ENCODE measurements at places on chromosomes 6 and 20.

- DNase-seq: no peak
Measured at GRCh38 chr6:4388675-4389074, 253.3 kb upstream of the ECI2 start.

DNA sequence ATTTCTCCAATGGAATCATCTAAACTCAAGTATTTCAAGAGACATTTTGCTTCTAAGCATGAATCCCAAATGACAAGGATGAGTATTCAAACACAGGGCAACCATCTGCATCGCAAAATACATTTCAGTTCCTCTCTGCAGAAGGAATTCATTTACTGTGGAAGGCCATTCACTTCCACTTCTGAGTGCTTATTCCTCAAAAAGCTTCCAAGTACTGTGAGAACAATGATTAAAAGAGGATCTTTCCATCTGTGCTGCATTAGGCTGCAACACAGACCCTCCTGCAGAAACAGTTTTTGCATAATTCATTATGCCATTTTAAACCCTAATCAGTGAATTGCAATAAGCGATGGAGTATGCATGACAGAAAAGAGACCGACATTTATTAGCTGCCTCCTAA is 52.5 kb downstream of the ARHGAP18 start:
- DNase-seq: no peak

DNA sequence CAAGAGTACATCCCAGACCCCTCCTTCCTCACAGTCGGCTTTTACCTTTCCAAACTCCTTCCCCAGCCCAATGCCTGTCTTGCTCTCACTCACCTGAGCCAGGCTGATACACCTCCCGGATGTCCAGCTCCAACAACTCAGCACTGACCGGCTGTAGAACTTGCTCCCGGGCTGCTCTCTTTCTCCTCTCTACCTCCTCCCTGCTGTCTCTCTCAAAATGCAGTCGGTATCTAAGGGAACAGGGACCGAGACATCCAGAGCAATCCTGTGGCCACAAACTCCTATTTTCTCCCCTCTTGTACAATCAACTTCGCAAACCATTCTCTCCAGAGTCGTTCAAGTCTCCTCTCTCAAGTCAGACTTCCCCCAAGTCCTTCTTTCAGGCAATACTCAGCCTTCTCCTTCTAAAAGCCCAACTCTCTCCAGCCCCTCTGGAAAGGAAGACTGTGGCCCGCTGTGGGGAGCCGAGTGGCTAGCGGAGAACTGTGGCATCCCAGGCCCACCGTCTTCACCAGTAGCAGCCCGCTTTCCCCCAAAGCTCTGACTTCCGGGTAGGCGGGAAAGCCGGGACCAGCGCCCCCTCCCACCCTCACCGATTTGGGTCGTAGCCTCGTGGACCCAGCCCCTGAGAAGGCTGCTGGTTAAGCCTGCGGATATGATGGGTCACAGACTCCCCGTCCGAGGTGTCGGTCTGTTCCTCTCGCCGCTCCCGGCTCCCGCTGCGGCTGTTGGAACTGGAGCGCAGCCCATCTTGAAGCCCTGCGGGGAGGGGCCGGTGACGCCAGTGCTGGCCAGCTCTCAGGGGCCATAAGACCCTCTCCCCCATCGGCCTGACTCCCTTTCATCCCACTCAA is 1.1 kb downstream of the GNL1 start:
- peak; percentile 40 for DNase-seq

GRCh38 chr6:147891671-147892070 is 383.2 kb downstream of the SAMD5 start:
- DNase-seq: no peak

GRCh38 chr6:148535976-148536375 is 193.3 kb downstream of the SASH1 start:
- no peak for DNase-seq
